Body of pancreas (tissue), 4 donors: ENCODE measurements at places on chromosomes 11 and 22. TPM values are rescaled to one million over a fixed set of nuclear protein-coding genes. Genes with fewer than 3 reads are reported as not detected.

DNA sequence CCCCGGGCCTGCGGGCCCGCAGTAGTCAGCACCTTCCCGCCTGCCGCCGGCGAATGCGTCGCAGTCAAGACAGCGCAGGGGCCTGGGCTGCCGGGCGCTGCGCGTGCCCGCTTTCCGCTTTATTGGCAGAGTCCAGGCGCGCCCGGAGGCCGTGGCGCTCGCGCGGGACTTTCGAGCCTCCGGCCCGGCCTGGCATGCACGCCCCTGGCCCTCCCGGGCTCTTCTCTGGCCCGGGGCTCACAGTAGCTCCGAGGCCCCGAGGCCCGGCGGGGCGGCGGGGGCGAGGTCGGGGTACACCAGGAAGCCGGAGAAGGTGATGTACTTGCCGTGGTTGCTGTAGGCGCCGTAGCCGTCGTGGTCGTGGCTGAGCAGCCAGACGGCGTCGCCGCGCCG, 3.1 kb downstream of the FAM180B start:
- no peak overlapping the region for H3K4me3 ChIP-seq
- no peaks in the 10 kb centered on the region for H3K36me3 ChIP-seq
- no peaks in the 10 kb centered on the region for H3K27me3 ChIP-seq
- no peak for DNase-seq
- H3K4me1 ChIP-seq, result peaks cover 13% of the 10 kb centered on the region

- H3K4me1 ChIP-seq, result no peaks in the 10 kb centered on the region
- DNase-seq, result no peak
- no peak overlapping the region for H3K4me3 ChIP-seq
- H3K27me3 ChIP-seq, result no peaks in the 10 kb centered on the region
Measured at GRCh38 chr22:36862251-36863242, 1.7 kb downstream of the NCF4 start.

- no peaks in the 10 kb centered on the region for H3K4me1 ChIP-seq
- H3K27me3 ChIP-seq, result no peaks in the 10 kb centered on the region
- no peak overlapping the region for H3K27ac ChIP-seq
- no peak for DNase-seq
- no peak overlapping the region for H3K4me3 ChIP-seq
Measured at GRCh38 chr11:17792161-17792560, 57.6 kb downstream of the KCNC1 start.

GRCh38 chr22:21939461-21939913, 13.2 kb downstream of the PPM1F start:
- no peaks in the 10 kb centered on the region for H3K27me3 ChIP-seq
- peak; percentile 47 for DNase-seq

DNA sequence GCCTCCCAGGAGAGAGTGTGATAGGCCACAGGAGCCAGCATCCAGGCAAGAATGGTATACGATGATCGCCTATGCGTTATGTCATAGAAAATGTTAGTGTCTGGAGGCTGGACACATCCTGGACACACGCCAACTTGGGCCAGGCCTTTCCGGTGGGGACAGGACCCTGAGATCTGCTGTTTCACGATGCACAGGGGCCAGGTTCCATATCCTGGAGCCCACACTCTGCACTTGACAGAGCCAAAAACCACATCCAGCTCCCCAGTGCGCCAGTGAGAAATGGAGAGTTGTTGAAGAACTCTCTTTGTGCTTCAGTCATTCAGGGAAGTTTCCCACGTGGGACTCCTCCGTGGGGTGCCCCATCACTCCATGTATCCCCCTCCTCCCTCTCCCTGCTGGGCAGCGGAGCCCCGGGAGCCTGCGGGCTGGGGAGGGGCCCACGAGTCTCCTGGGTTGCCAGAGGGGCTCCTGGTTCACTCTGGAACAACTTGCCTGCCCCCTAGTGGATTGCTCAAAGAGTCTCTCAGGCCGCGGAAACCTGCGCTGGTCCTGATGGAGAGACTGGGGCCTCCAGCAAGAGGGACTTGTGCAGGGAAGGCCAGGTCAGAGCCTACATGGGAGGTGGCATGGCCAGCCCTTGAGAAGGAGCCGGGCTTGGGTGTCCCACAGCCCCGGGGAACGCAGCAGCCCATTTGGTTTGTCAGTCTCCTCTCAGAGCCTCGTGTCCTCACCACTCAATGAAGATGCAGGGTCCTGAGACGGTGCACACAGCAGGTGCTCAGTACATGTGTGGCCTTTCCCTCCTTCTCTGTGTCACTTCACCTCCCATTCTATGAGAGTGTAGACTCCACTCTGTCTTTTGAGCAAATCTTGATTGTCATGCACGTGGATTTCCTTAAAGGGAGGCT, 10.2 kb upstream of the LRRC32 start:
- no peaks in the 10 kb centered on the region for H3K36me3 ChIP-seq
- no peaks in the 10 kb centered on the region for H3K27me3 ChIP-seq

Gene SYT7
- total RNA-seq, result 12.2 TPM

Gene ENTHD1
- not detected for total RNA-seq

Gene SERPIND1
- not detected for total RNA-seq

Gene NAALAD2
- total RNA-seq, result 1.6 TPM

Gene HSPB2
- total RNA-seq, result not detected
